ENCODE measurements at places on chromosomes 12 and 14. TPM values are rescaled to one million over a fixed set of nuclear protein-coding genes. Genes with fewer than 3 reads are reported as not detected.

DNA sequence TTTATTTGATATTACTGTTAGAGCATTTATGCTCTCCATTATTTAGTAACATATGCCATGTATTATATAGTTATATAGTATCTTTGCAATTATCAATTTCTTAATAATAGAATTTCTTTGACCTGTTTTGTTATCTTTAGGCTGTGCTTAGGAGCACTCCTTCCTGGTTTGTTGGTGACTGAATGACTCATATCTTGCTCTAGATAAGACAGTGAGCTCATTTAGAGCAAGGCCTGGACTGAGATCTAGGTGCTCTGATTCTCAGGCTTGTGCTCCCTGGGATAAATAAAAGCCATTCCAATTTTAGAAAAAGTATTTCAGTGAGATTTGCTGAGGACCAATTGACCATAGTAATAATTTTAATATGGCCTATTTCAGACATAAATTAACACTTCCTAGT is 951.2 kb downstream of the FLRT2 start:
- peak; percentile 13 for DNase-seq

The CD69 gene
- total RNA-seq = 18.4 TPM

The OVCH1 gene
- total RNA-seq = not detected

DNA sequence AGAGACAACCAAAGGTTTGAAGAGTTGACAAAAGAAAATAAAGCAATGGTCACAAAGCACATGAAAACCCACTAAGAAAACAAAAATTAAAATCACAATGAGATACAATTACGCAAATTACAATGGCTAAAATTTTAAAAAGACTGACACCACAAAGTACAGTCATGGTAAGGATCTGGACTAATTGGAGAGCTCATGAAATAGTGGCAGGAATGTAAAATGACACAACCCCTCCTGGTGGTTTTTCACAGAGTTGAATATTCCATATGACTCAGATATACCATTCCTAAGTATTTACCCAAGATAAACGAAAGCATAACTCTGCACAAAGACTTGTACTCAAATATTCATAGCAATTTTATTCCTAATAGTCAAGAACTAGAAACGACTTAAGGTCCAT is 65.9 kb downstream of the NOVA1 start:
- DNase-seq = no peak

DNA sequence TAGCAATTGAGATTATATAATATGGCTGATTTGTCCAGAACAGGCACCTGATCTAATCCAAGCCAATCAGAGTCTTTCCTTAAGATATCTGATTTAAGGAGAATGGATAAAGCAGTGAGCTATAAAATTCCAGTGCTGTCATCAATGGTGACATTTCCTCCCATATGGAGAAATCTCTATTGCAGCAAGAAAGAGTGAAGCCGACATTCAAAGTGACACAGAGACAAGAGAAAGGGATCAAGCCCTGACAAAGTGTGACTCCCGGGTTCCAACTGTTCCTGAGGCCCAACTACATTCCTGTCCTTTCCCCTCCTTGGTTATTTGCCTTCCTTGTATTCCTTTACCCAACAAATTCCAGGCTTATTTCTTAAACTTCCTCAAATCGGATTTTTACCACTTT is 430.0 kb upstream of the SOX5 start:
- no peak for DNase-seq

DNA sequence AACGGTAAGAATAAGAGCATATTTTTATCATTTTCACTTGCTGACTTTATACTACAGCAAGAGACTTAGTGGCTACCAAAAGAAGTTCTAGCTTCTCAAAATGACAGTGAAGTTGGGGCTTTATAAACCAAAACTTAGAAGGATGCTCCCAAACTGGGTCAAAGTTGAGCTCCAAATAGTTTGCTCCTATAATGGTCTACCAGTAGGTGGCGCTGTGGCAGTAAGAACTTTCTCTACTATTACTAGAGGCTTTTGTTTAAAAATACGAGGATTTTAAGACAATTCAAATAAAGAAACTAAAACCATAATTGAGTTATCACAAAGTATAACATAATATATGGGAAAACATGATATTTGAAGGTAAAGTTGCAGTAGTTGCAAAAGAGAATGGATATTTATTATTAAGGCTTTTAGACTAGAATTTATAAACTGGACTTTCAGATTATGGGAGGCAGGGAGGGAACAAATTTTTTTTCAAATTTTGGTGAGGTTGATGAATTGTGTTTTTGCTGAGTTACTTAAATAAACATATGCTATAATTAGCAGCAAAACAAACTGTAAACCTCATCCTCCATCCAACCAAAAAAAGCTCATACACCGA is 75.0 kb downstream of the TGFB3 start:
- peak; percentile 67 for DNase-seq
